T-helper 17 cell (primary cell): ENCODE measurements at places on chromosomes 7 and 10.

- no peak overlapping the region for H3K4me3 ChIP-seq
- H3K36me3 ChIP-seq: peaks cover 6% of the 10 kb centered on the region
- H3K27ac ChIP-seq: no peak overlapping the region
- H3K4me1 ChIP-seq: no peaks in the 10 kb centered on the region
Observed at GRCh38 chr10:112082120-112082519, 101.4 kb downstream of the GPAM start.

GRCh38 chr7:128019288-128019687 lies 11.9 kb downstream of the LRRC4 start:
- H3K27me3 ChIP-seq: no peaks in the 10 kb centered on the region
- no peak for DNase-seq
- peaks cover 12% of the 10 kb centered on the region for H3K4me1 ChIP-seq
- H3K36me3 ChIP-seq: peaks cover 3% of the 10 kb centered on the region
- no peak overlapping the region for H3K27ac ChIP-seq

DNA sequence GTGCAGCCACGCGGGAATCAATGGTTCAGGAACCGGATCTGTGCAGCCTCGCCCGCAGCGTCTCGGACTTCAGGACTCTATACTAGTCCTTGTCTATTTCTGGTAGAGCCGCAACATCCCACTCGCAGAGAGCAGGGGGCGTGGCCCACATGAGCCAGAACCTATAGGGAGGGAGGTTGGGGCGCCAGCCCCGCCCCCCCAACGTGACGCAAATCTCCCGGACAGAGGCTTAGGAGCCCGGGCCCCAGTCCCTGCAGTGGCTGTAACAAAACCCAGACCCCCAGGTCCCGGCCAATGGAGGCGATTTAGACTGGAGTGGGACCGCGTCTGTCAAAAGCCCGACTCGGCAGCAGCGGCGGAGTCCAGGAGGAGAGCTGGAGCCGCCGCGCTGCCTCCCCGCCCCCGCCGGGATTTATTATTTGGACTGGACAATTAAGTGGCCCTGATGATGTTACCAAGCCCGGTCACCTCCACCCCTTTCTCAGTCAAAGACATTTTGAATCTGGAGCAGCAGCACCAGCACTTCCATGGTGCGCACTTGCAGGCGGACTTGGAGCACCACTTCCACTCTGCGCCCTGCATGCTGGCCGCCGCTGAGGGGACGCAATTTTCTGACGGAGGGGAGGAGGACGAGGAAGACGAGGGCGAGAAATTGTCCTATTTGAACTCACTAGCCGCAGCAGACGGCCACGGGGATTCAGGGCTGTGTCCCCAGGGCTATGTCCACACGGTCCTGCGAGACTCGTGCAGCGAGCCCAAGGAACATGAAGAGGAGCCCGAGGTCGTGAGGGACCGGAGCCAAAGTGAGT lies at the start of gene NKX2-3:
Gene NKX2-3 (plus strand): TSS at position 256 of the 809 bp plus-strand sequence. CDS start 190 bp downstream, at position 446.
- peaks cover 89% of the 10 kb centered on the region for H3K27me3 ChIP-seq
- H3K27ac ChIP-seq: no peak within 1 kb of the TSS
- H3K4me3 ChIP-seq: peak within 1 kb of the TSS; percentile 31

DNA sequence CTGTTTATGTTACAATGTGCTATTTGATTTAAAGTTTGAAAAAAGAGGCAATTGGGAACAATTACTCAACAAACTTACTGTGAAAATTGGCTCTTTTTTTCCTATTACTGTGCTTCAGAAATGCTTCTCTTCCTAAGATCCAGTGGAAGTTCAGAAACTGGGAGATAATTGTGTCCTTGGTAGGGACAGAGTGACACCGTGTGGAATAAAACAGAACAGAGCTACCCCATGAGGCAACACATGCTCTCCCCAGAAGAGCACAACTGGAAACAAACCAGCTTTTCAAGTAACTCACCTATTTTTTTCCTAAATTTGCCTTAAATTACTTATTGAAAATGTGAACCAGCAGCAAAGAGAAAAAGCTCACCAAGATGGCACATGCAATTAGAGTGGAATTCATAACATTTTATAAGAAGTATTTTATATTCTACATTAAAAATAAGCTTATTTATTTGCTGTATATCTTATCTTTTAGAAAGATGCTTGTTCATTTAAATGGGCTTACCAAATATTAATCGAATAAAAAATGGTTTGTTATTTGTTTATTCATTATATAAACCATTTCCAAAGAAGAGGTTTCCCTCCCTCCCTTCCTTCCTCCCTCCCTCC lies 346.1 kb upstream of the ANKRD30A start:
- H3K36me3 ChIP-seq: no peaks in the 10 kb centered on the region
- no peak for DNase-seq
- H3K4me1 ChIP-seq: no peaks in the 10 kb centered on the region
- no peaks in the 10 kb centered on the region for H3K27me3 ChIP-seq

DNA sequence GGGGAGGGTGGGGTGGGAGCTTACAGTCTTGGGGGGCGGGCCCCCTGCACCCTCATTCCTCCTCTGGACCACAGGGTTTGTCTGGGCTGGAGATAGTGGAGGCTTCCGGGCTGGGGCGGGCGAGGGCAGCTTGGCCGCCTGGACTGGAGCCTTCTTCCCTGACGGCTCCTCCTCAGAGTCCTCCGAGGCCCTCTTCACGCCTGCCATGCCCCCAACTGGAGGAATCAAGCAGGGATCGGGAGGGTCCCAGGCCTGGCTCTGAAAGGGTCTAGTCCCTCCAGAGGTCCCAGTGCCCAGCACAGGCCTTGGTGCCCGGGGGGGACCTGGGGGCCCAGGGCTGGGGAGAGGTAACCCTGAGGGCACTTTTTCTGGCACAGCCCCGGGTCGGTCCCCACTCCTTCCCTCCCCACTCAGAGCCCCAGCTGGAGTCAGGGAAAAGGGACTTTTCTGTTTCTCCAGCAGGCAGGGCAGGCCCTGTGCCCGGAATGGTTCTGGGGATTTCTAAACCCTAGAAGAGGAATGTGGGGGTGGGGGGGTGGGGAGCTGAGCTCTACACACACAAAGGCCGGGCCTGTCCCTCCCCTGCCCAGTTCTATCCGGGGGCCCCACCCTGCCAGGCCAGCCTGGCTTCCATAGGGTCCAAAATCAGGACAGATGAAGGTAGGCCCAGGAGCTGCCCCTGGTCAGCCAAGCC lies 11.6 kb downstream of the MICALL2 start:
- H3K27me3 ChIP-seq: no peaks in the 10 kb centered on the region
- DNase-seq: no peak
- no peaks in the 10 kb centered on the region for H3K4me1 ChIP-seq
- no peaks in the 10 kb centered on the region for H3K36me3 ChIP-seq
- H3K27ac ChIP-seq: no peak overlapping the region

GRCh38 chr7:36092221-36092771 lies 60.8 kb upstream of the EEPD1 start:
- no peaks in the 10 kb centered on the region for H3K27me3 ChIP-seq
- no peaks in the 10 kb centered on the region for H3K4me1 ChIP-seq
- DNase-seq: no peak
- H3K27ac ChIP-seq: no peak overlapping the region

DNA sequence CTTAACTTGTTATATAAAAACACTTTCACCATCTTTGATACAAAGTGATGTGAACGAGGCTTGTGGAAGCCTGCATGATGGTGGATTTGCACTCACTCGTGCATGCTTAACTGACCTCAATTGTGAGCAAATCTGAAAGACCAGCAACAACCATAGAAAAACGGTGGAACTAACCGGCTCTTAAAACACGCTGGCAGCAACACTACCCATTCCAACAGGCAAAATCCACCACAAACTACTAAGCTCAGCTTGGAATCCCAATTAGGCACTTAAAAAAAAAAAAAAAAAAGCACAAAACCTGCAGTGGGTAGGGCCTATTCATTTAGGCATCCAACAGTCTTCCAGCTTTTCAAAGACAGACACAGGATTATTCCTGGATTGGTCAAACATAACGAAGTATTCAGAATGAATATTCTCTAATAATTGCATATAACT lies 1.8 kb downstream of the GDI2 start:
- peaks cover 46% of the 10 kb centered on the region for H3K4me1 ChIP-seq
- peaks cover 7% of the 10 kb centered on the region for H3K36me3 ChIP-seq
- H3K4me3 ChIP-seq: peak overlapping the region; percentile 99
- DNase-seq: no peak

GRCh38 chr10:14396411-14397048 lies 65.8 kb upstream of the FRMD4A start:
- H3K27ac ChIP-seq: no peak overlapping the region
- no peaks in the 10 kb centered on the region for H3K4me1 ChIP-seq
- DNase-seq: no peak
- H3K27me3 ChIP-seq: peaks cover 6% of the 10 kb centered on the region
- no peak overlapping the region for H3K4me3 ChIP-seq

- H3K4me1 ChIP-seq: no peaks in the 10 kb centered on the region
- no peak for DNase-seq
- H3K27me3 ChIP-seq: peaks cover 5% of the 10 kb centered on the region
- no peaks in the 10 kb centered on the region for H3K36me3 ChIP-seq
Observed at GRCh38 chr10:22825841-22826240, 102.0 kb upstream of the ARMC3 start.

DNA sequence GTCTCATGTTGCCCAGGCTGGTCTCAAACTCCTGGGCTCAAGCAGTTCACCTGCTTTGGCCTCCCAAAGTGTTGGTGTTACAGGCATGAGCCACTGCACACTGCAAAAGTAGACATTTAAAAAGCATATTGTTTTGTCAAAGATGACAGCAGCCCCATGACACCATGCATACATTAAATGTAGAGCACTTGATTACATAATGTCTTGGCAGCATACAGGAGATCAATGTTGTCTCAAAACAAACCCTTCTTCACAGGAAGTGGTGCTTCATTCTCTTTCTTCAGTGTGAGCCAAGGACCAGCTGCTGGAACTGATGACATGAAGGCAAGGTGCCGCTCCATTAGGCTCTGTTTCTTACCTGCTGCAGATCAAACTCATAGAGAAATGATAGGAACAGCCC lies 218.4 kb downstream of the KLF6 start:
- H3K27me3 ChIP-seq: no peaks in the 10 kb centered on the region
- no peak for DNase-seq
- no peak overlapping the region for H3K4me3 ChIP-seq
- peaks cover 7% of the 10 kb centered on the region for H3K4me1 ChIP-seq
- no peak overlapping the region for H3K27ac ChIP-seq

- no peak for DNase-seq
- no peak overlapping the region for H3K4me3 ChIP-seq
- no peak overlapping the region for H3K27ac ChIP-seq
- H3K36me3 ChIP-seq: no peaks in the 10 kb centered on the region
Observed at GRCh38 chr7:49398236-49398635, 375.2 kb upstream of the VWC2 start.

DNA sequence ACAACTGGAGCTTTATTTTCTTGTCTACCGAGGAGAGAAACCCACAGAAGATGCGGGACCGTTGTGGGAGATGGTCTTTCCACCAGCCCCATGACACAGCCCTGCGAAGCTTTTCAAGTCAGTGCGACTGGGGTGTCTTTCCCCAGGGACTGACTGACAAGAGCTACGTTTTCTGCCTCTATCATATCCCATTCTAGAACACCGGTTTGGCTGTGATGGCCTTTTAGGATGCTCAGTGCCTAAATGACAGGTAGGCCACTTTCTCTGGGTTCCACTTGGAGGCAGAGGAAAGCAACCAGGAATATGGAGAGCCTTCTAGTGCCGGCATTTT lies 16.9 kb downstream of the SLC13A4 start:
- H3K4me1 ChIP-seq: no peaks in the 10 kb centered on the region
- DNase-seq: no peak
- H3K4me3 ChIP-seq: no peak overlapping the region
- peaks cover 4% of the 10 kb centered on the region for H3K27me3 ChIP-seq
- no peak overlapping the region for H3K27ac ChIP-seq

DNA sequence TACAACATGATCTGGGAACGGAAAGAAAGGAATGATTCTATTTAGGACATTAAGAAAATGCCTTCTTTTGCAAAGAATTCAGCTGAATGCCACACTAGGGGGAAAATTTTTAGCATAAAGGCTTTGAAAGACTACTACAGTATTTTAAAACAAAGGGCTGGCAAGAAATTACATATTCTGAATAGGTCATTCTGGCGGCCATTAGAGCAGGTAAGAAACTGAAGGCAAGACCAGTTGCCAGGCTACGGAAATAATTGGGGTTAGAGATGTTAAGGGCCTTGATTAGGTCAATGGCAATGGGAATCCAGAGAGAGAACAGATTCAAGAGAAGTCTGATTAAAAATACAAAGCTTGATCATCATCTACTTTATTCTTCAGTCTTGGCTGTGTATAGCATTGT lies 3.8 kb upstream of the HECTD2 start:
- no peaks in the 10 kb centered on the region for H3K27me3 ChIP-seq
- H3K4me1 ChIP-seq: peaks cover 9% of the 10 kb centered on the region
- no peak overlapping the region for H3K27ac ChIP-seq

- H3K27ac ChIP-seq: no peak overlapping the region
- no peak for DNase-seq
- H3K4me3 ChIP-seq: peak overlapping the region; percentile 69
- no peaks in the 10 kb centered on the region for H3K27me3 ChIP-seq
Observed at GRCh38 chr7:100840470-100841100, 11.9 kb upstream of the SLC12A9 start.

DNA sequence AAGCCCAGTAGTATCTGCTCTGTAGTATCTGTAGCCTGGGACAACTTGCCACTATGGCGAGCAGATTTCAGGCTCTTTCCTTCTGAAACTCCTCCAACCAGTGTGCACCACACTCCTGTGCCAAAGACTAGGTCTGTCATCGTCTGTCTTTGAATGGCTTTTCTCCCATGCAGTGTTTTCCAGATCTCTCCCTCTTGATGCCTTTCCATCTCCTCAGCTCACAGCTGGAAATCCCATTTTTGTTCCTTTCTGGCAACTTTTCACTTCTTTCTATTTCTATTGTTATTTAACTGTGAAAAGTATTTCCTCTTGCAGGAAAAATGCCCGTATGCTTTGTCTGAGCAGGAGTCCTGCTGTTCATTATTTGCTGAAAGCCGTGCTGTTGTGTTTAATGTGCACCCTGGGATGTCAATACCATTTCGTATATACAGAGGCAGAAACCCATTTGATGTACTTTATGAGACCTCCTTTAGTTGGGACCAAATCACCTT lies 373.7 kb downstream of the PHTF2 start:
- peaks cover 3% of the 10 kb centered on the region for H3K4me1 ChIP-seq
- H3K27ac ChIP-seq: no peak overlapping the region
- peaks cover 33% of the 10 kb centered on the region for H3K27me3 ChIP-seq
- no peaks in the 10 kb centered on the region for H3K36me3 ChIP-seq
- no peak for DNase-seq

GRCh38 chr10:123455861-123456260 lies 210.3 kb upstream of the GPR26 start:
- H3K36me3 ChIP-seq: no peaks in the 10 kb centered on the region
- H3K27ac ChIP-seq: no peak overlapping the region
- peaks cover 18% of the 10 kb centered on the region for H3K27me3 ChIP-seq
- H3K4me1 ChIP-seq: peaks cover under 1% of the 10 kb centered on the region
- H3K4me3 ChIP-seq: no peak overlapping the region
- no peak for DNase-seq
